ENCODE measurements at places on chromosomes 3 and 15.

GRCh38 chr3:20307383-20307782 lies 121.4 kb upstream of the SGO1 start:
- DNase-seq: no peak

- no peak for DNase-seq
These were observed 26.3 kb downstream of the RFX7 start for GRCh38 chr15:56217341-56217740.

GRCh38 chr3:51343918-51344687 lies 41.0 kb upstream of the MANF start:
- DNase-seq: no peak

DNA sequence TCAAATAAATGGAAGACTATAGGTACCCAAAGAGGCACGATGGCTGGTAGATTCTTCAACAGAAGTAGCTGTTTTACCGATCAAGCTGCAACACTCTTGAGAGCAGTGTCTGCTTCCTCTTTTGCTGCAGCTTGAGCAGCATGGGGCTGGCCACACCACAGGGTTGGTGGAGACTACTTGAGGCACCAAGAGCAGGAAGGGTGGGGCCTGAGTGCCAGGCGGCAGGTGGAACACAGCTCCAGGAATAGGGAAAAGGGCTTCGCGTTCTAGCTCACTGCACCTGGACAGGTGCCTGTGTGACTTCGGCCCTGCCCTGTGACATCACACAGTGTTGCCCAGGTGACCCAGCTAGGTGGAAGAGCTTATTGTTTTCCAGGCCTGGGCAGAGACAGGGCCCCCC lies at the start of gene CCDC33:
TSS of gene CCDC33 (plus strand) at position 365 of the 400 bp plus-strand sequence. CDS start 394 bp downstream, outside the sequence.
- DNase-seq: no peak

- DNase-seq: peak; percentile 50
These were observed at the start of gene SLC25A38 for GRCh38 chr3:39383045-39383880. Gene SLC25A38 (plus strand): TSS chr3:39383370. CDS start chr3:39383725, 355 bp downstream.

- peak; percentile 27 for DNase-seq
These were observed 27.3 kb upstream of the BCL2L10 start for GRCh38 chr15:52139599-52140462.

DNA sequence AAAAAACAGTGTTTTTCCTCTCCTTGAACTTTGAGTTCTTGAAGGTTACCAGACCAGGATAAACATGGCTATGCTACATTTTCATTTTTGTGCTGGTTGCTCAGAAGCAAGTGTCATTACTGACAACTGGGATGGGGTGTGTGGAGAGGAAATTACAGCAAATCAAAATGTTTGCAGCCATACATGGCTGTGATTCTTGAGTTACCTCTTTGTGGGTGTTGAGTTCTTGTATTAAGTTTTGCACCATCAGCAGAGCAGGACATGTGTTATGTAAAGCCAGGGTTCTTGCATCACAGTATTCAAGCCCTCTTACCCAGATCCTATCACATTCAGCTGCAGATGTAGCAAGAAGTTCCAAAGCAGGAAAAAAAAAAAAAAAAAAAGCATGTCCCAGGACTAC lies 53.9 kb upstream of the ATOSA start:
- DNase-seq: no peak

DNA sequence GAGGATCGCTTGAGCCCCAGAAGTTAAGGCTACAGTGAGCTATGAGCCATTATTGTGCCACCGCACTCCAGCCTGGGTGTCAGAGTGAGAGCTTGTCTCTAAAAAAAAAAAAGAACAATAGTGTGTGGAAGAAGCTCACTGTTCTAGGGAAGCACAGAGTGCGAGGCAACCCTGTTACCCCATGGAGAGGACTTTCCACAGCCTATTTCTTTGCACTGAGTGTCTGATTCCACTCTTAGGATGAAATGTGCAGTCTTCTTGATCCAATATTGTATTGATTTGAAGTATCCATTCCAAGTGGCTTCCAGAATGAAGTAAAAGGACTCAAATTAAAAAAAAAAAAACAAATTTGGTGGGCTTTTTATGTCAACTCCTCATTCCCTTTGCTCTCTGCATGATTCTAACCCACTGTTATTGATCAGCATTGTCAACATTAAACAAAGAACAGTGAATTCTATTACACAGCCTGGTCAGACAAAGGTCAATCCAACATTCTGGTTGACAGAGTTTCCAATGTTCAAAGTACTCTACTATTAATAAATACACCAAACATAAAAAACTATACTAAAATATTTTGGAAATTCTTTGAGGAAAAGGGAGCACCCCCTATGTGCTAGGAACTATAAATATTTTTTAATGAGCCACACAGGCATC lies 150.2 kb upstream of the PTPRG start:
- DNase-seq: no peak

GRCh38 chr3:28743831-28744230 lies 395.2 kb upstream of the AZI2 start:
- no peak for DNase-seq

GRCh38 chr15:49814709-49815108 lies 193.9 kb downstream of the DTWD1 start:
- DNase-seq: peak; percentile 24

GRCh38 chr3:191499307-191500080 lies 38.5 kb downstream of the PYDC2 start:
- DNase-seq: no peak

DNA sequence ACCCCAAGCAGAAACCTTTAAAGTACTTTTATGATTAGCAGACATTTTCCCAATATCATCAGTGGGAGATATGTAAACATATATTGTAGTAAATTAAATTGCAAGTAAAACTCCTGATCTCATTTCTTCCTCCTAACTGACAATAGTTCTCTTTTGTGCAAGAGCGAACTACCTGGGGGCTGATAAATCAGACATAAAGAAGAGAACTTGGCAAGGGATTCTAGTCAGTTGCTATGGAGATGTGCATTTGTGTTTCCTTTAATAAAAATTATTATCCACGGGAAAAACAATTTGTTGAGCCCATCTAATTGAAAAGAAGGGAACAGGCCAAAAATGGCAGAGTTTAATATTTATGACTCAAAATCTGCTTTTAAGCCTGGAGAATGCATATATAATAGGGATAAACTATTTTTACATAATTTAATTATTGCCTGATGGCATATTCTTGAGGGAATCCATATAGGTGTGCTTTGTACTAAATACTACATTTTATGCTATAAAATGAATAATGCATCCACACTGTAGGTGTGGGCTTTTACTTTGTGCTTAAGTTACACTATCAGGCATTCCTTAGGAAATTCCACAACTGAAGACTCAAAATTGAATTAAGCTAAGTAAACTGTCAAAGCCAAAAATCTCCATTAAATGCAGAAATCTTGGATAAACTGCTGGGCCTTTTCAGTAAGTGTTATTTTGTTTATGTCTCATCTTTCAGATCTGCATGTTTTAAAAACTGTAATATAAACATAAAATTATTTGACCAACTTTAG lies 258.1 kb downstream of the ERC2 start:
- DNase-seq: no peak

DNA sequence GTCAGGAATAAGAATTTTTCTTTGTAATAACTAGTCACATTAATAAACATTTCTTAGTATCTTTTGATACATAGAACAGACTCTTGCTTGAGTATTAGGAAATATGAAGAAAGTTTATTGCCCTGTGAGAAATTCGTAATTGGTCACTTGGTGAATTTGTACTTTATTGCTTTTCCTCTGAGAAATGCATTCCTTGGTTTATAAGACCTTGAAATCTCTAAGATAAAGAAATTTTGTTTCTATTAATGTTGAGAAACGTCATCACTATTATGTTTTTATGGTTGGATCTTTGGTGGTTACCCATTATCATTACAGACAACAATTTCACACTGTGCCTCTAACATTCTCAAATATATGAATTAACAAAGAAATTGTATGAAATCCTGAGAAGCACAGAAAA lies 652.0 kb upstream of the NECTIN3 start:
- no peak for DNase-seq

DNA sequence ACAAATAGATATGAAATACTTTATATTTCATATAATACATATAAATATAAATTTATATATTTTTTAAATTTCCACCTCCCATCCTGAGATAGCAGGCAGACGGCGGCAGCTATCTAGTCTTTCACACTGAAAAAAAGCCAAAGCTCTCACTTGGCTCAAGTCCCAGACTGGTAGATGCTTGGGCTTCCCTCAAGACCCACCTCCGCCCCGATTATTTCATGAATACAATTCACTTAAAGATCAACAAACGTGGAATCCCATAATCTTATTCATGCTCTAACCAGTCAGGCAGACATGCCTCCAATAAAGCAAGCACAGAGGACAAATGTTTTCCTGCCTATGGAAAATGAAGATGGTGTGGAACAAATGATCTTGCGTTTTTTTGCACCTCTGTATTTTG lies 275.9 kb upstream of the NR2F2 start:
- DNase-seq: no peak

- DNase-seq: no peak
These were observed 157.2 kb downstream of the DCLK3 start for GRCh38 chr3:36606871-36607765.

DNA sequence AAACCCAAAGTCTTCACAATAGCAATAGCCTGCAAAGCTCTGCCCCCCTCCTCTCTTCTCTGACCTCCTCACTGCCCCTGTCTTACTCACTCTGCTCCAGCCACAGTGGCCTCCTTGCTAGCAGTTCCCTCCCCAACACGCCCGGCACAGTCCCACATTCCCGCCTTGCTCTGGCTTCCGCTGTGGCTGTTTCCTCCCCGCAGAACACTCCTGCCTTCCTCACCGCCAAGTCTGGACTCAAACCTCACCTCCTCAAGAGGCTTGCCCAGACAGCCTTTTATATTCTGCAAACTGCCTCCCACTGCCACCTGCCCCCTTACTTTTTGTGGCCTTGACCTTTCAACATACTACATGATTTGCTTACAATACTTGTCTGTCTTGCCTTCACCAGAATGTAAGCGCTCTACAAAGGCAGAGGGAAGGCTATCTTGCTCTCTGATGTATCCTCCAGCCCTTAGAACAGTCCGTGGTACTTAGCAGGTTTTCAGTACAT lies 406 bp upstream of the MPI start:
- DNase-seq: no peak

DNA sequence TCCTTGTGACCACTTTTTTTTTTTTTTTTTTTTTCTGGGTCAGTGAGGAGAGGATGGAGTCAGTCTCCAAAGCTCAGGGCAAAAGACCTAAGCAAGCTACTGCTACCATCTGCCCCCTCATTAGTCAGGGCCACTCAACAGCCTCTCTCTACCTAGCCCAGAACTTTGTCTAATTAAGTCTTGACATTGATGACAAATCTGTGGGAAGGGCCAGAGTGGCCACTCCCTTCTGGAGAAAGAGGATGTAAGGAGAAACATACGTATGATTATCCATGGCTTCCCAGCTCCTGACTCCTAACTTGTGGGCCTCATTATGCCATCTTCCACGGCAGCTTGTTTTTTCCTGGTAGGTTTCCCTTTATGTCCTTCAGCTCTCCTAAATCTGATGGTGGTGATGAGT lies 37.9 kb downstream of the NR1I2 start:
- no peak for DNase-seq

GRCh38 chr15:68578175-68578979 lies 416 bp upstream of the CORO2B start:
- no peak for DNase-seq

- no peak for DNase-seq
These were observed 136.3 kb upstream of the LRRFIP2 start for GRCh38 chr3:37310666-37311050.

DNA sequence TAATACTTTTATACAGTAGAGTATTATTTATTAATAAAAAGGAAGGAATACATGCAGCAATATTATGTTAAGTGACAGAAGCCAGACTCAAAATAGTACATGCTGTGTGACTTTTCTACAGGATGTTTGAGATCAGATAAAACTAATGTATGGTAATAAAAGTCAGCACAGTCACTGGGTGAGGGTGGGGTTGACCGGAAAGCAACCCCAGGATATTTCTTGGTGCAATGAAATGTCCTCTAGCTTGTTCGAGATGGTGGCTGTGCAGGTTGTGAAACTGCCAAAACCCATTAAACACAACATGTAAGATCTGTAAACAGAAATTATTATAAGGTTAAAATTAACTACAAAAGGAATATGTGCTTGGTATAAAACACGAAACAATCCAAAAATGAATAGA lies 20.8 kb upstream of the ALDH1L1 start:
- no peak for DNase-seq

- DNase-seq: no peak
These were observed 28.1 kb upstream of the CAPN3 start for GRCh38 chr15:42331235-42331634.

DNA sequence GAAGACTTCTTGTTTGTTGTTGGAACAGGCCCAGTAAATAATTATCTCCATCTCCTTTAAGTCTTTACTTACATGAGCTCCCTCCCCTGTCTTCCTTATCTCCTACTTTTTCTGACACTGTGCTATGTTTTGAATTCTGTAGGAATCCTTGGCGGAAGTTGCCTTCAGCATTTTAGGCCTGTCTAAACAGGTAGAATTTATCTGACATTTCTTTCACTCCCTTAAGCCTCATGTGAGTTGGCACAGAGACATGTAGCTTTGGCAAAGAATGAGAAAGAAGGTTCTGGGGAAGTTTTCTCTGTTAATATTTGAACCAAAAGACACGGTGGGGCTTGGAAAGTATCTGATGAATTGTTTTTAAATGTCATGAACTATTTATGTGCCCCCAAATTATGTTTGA lies 8.1 kb downstream of the MCTP2 start:
- no peak for DNase-seq

DNA sequence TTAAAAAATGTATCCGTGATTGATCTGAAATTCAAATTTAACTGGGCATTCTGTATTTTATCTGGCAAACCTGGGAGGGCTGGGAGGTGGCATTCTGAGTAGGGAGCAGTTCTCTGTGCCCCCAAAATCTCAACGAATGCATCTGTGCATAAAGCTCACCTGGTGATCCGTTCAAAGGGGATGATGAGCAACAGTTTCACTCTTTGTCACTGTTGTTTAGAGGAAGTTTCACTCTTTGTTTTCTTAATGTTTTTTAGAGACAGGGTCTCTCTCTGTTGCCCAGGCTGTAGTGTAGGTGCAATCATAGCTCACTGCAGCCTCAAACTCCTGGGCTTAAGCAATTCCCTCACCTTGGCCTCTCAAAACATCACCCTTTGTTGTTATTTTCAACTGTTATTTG lies 186.7 kb downstream of the SSR3 start:
- DNase-seq: no peak

DNA sequence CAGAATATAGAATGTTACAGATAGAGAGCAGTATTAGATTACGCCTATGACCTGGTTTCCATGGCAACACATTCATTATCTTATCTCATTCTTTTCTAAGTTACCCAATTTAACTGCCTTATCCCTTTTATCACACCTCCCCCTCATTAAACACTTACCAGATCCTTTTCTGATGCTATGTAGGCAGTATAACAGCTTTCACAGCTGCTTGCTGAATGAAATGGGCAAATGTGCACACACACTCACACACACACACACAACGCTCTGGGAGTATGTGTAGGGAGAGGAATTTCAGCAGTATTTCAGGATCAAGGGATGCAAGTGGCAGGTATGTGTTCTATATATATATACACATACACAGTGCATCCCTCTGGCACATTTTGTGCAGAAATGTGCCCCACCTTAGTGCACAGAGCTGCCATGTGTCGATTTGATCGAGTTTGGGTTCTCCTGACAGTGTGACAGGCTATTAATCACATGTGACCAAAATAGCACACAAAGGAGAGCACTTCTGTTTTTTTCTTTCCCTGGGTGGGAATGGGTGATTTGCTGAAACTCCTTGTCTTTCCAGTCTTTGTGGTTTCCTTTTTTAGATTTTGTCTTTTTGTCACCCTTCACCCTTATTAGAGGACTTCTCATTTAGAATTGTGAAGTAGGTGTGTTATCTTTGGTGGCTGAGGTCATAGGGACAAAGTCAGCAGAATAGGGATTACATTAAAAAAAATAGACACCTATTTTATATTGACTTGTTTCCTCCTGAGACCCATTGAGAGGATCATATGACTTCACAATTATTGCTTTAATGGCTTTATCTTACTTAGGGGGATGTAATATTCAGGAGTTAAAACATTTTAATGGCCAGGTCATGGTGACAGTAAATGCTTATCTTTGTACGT lies 553.7 kb downstream of the PDCD6IP start:
- no peak for DNase-seq
